CD4-positive, alpha-beta T cell treated with Interleukin-2 at 100 ng/mL for 4 hours (primary cell): ENCODE measurements at places on chromosomes 2 and 18.

DNA sequence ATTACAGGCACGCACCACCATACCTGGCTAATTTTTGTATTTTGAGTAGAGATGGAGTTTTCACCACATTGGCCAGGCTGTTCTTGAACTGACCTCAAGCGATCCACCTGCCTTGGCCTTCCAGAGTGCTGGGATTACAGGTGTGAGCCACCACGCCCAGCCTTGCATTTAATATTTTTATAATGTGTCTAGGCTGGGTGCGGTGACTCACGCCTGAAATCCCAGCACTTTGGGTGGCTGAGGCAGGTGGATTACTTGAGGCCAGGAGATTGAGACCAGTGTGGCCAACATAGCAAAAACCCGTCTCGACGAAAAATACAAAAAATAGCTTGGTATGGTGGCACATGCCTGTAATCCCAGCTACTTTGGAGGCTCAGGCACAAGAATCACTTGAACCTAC lies 3.2 kb downstream of the RPL37A start:
- no peak for DNase-seq

DNA sequence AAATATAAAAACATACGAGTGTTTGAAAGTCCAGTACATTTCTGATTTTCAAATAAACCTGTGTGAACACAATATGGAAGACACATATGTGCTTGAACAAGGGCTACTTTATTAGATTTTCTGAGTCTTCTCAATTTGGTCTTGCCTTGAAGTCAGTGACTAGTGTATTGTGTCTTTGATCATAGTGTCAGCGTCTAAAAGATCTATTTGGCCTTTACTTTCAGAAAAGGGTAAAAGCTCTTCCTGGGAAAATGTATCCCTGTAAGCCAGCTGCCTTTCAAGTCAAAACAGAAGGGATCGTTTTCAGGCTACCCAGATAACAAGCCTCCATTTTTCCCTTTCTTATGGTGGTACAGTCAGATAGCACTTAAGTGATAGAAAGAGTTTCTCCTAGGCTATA lies 471.9 kb downstream of the CMPK2 start:
- DNase-seq = no peak

GRCh38 chr2:222854773-222855700 lies 5.8 kb upstream of the ACSL3 start:
- no peak for DNase-seq

DNA sequence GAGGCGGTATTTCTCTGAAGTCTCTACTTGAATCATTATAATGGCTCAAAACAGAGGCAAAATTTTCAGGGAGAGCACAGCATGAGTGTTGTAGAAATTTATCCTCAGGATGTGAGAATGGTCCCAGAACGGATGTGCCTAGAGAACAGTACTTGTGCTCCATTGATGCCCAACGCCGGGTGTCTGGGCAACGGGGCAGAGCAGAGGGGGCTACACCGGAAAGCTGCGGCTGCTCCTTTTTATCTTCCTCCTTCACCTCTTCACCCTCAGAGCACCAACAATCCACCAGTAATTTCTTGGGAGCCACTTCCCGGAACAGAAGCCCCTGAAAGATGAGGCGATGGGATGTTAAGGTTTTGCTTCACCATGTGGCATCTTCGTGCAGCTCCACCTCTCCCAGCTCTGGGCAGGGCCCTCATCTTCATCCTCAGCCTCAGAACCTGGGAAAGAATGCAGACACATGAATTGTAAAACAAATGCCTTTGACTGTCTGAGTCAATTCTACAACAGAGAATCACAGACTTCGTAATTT lies 71.5 kb downstream of the PTGR3 start:
- DNase-seq = no peak

- no peak for DNase-seq
These were observed 50.5 kb upstream of the TSPYL6 start for GRCh38 chr2:54306556-54306955.

- no peak for DNase-seq
These were observed 33.5 kb downstream of the DAPL1 start for GRCh38 chr2:158828378-158829164.

- no peak for DNase-seq
These were observed 63.3 kb downstream of the KYNU start for GRCh38 chr2:142940606-142941223.

DNA sequence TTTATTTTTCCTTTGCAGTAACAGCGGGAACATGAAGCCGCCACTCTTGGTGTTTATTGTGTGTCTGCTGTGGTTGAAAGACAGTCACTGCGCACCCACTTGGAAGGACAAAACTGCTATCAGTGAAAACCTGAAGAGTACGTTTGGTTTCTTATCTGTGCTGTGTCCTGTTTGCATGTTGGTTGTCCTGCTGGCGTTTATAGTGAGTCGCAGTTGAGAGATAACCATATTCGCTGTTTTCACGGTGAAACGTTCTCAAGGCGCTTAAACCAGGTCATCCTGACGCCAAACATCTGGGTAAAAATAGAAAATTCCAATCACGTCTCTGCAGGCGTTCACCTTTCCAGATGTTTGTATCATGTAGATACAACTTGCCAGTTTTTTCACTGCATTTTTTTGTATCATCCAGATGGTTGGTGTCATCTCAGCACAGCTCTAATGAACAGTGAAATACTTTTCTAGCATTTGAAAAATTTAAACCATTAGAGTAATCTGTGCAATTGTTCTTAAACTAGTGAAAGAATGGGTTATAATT lies 21.2 kb downstream of the CLUL1 start:
- DNase-seq = no peak
